ENCODE measurements at places on chromosomes 1 and 21.

GRCh38 chr1:17360272-17360956 lies 11.6 kb upstream of the PADI6 start:
- no peak for DNase-seq

GRCh38 chr1:211738691-211739301 lies 63.4 kb upstream of the NEK2 start:
- DNase-seq = peak; percentile 3

GRCh38 chr1:181985936-181986906 lies 75.3 kb downstream of the ZNF648 start:
- DNase-seq = no peak

DNA sequence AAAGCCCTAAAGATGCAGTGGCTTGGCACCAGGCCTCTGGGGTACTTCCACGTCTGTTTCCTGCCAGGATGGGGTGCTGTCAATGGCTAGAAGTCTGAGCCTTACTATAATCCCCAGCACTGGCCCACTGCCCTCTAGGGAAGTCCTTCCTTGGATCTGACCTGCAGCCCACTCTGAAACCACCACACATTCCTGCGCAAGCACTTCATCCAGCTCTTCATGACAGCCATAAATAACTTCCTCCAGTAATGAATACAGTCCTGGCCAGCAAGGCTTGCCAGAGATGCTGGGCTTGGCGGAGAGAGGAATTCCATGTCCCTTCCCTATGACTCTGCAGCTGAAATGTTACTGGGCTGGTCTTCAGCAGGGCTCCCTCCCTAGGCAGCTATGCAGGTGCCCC lies 32.6 kb downstream of the ALPL start:
- DNase-seq = no peak

DNA sequence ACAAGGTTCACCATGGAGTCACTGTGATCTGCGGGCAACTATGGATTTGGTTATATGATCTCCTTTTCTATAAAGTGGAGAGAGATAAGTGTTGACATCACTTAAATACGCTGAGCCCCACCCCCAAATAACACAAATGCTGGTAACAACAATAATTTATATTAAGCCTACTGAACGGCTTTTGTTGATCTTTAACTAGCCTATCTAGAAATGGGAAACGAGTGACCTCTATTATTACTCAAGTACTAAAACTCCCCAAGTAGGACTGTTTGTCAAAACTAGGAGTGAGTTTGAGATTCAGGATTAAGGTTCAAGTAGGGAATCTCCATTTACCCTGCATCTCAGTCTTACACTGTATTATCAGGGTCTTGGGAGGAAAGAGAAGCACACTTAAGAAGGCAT lies 52.2 kb downstream of the MAP3K7CL start:
- no peak for DNase-seq

- no peak for DNase-seq
Measured at GRCh38 chr1:45508295-45509151, 8.4 kb downstream of the MMACHC start.

DNA sequence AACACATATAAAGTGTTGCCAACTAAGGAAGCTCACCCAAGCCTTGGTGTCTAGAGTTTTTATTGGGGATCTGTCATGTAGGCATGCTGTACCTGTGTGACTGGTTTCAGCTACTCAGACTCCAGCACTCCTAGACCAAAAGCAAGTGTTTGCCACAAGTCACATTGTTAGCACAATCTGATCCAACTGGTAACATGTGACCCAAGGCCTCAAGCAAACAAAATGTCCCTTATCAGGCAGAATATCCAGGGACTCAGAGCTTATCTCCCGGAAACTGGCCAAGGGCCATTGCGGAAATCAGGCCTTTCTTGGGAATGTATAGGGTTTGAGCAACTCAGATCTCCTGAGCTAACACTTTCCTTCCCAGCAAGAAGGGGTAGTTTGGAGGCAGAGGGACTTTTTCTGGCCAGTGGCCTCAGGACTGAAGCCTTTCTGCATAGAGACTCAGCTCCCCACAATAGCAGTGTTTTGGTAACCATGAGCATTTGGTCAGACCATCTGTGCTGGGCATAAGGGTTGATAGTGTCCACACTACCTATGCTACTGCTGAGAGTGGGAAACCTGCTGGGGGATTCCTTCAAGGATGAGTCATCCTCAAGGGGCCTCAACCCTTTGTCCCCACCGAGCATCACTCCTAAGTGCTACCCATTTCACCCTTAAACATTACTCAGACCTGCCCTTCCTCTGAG lies 29.6 kb downstream of the NHLH2 start:
- no peak for DNase-seq

GRCh38 chr1:82819234-82819633 lies 1018.5 kb downstream of the ADGRL2 start:
- DNase-seq = no peak

- no peak for DNase-seq
Measured at GRCh38 chr1:43583058-43583457, 52.4 kb downstream of the PTPRF start.

DNA sequence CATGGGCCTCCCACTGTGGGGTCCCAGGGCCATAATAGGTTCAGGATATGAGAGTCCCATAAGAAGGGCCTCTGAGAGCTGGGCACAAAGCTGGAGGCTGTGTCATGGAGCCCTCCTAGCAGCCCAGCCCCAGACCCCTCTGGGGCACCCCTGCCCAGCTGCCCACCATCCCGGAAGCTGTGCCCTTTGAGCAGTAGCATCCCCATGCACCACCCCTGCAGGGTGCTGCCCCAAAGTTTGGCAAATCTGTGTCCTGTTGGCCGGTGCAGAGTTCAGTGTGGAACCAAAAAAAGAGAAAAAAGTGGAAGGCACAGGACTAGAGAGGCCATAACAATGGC lies 17.6 kb downstream of the TNNT2 start:
- no peak for DNase-seq

GRCh38 chr1:40268211-40268610 lies 10.2 kb downstream of the ZMPSTE24 start:
- DNase-seq = no peak

DNA sequence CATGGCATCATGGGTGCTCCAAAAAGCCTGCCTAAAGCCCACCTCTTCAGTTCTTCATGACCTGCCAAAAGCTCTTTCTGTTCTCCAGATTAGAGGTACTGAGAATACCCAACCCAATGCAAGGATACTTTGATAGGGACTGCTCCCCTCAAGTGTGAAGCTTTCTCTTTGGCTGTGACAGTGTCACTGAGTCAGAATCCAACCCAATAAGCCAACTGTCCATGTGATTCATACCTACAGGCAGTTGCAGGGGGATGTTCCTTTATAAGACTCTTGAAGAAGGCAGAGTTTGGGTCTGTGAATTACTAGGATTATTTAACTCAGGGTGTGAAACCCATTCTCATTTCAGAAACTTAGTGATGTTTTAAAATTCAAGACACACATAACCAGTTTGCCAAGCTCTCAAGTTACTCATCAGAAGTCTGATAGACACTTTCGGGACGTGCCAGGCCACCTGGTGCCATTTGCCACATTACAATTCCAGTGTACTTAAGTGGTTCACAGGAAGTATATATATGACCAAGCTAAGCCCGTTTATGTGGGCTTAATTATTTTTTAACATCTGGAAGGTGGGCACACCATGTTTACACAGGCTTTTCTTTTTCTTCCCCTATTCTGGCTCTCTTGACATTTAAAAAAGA lies 265.8 kb downstream of the NFIA start:
- no peak for DNase-seq

DNA sequence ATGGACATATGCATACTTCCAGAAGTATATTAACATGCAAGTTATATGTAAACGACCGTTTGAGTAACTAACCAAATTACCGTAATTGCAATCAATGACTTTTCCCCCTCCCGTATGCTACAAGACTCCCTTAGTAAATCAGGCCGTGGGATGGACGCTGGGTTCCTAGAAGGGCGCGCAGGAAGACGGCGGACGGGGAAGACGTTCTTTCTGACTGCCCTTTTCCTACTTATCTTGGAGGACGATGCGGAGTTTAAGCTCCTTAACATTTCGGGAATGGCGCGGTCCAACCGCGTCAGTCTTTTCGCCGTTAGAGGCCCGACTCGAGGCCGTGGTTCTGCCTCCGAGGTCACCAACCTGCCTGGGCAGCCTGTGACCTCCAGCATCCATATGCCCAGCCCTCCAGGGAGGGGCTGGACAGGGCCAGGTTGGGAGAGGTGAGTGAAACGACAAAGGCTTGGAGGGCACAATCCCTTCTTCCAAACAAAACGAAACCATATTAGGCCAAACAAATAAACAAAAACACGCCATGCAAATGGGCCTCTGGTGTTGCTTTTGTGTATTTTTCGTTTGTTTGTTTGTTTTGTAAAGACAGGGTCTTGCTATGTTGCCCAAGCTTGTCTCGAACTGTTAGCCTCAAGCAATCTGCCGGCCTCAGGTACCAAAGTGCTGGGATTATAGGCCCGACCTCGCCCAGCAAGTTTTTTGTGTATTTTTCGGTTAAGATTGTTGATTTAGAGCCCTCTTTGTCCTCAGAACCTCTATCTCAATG lies 873 bp upstream of the PI4KB start:
- no peak for DNase-seq

GRCh38 chr1:92944901-92945747 lies 16.1 kb downstream of the DIPK1A start:
- DNase-seq = no peak

DNA sequence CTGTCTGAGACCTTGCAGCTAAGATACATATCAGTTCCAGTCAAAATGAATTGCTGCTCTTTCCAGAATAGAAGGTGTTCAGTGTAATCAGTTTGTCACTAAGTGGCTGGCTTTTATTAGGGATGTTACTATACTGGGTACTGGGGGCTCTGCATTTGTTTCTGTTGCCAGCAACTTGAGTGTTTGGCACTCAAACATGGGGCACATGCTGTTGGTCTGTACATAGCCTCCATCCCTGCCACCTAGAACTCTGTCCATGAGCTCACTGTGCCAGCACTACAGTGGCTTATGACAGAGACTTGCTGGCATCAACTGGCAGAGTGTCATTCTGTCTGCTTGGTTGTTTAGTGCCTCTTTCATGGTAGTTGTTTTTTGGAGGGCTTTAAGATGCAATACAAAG lies 45.1 kb downstream of the RGSL1 start:
- DNase-seq = no peak

- no peak for DNase-seq
Measured at GRCh38 chr1:247218121-247218651, 37.7 kb upstream of the VN1R5 start.

GRCh38 chr1:41751804-41752513 lies 166.8 kb downstream of the HIVEP3 start:
- DNase-seq = peak; percentile 32

GRCh38 chr1:204992201-204992997 lies 50.6 kb upstream of the CNTN2 start:
- DNase-seq = peak; percentile 22

- DNase-seq = no peak
Measured at GRCh38 chr1:198943484-198944187, 304.8 kb downstream of the PTPRC start.

GRCh38 chr21:36073181-36073580 lies 3.4 kb downstream of the CBR1 start:
- no peak for DNase-seq

DNA sequence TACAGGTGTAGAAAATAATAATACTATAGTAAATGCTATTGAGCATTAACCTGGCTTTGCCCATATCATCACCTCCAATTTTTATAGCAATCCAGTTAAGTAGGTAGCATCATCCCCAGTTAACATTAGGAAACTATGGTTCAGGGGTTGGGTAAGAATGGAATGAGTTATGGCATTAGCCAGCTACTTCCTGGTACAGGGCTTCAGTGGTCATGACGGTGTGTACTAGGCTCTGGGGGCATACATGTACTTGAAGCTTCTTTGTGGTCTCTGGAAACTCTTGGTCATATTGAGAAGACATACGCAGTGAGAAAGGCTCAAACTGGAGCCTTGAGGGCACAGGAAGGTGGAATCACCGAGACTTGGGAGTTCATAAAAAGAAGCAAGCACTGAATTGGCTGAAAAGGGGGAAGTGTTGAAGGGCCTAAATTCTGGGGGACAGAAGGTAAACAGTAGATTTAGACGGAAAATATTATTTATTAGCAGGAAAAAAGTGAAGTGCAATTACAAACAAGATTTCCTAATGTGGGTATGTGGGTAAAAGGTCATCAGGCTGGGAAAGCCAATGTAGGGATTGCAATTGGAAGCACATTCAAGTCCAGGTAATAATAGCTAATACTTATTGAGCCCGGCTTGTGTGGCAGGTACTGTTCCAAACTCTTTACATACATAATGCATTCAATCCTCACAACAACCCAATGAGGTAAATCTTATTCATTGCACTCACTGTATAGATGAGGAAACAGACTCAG lies 114.2 kb upstream of the ATP1A1 start:
- no peak for DNase-seq

DNA sequence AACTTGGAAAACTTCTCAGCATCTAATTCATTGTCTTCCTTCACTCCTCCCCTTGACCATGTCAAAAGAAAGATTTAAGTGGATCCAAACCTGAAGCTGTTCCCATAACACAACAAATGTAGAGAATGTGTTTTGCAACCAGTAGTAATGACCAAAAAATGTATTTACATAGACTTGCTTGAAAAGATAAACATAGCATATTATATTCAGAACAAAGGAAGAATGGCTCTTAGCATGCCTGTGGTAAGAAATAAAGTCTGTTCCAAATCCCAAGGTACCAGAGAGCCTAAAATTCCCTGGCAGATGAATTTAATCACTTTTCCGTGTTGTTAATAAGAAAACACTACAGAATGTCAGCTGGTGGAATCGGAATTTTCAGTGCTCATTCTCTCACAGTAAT lies 36.8 kb downstream of the FMO3 start:
- DNase-seq = no peak

DNA sequence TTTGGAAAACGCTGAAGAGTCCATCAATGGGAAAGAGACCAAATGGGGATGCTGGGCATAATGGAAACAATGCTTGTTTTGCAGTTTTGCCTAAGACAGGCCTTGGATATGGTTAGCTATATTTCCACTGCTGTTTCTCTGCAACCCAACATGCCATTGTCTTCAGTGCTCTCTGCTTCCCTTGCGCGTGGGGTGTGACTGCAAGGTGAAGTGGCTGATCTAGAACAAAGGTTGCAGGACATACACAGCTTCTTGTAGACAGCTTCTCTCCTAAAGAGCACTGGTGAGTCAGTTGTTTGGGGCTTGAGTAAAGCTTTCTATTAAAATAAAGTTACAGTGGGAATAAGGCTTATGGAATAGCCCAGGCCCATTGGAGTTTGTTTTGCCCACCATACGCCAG lies 33.0 kb downstream of the RUNX1 start:
- no peak for DNase-seq

GRCh38 chr1:63868268-63868781 lies 94.5 kb downstream of the ROR1 start:
- DNase-seq = no peak

GRCh38 chr1:168134132-168134531 lies 2.6 kb downstream of the GPR161 start:
- no peak for DNase-seq

GRCh38 chr1:212696721-212697331 lies 2.8 kb downstream of the BATF3 start:
- no peak for DNase-seq

GRCh38 chr1:39500862-39501389 lies 9.5 kb downstream of the BMP8A start:
- DNase-seq = no peak

GRCh38 chr1:13737398-13737797 lies 37.4 kb downstream of the PRDM2 start:
- no peak for DNase-seq

All from CD4-positive, alpha-beta T cell treated with Interferon alpha-2 for 1 hour (primary cell).